ENCODE measurements at places on chromosomes 4 and X.
A peak's percentile ranks its signal among the peaks of the same experiment; 100 is the strongest.

DNA sequence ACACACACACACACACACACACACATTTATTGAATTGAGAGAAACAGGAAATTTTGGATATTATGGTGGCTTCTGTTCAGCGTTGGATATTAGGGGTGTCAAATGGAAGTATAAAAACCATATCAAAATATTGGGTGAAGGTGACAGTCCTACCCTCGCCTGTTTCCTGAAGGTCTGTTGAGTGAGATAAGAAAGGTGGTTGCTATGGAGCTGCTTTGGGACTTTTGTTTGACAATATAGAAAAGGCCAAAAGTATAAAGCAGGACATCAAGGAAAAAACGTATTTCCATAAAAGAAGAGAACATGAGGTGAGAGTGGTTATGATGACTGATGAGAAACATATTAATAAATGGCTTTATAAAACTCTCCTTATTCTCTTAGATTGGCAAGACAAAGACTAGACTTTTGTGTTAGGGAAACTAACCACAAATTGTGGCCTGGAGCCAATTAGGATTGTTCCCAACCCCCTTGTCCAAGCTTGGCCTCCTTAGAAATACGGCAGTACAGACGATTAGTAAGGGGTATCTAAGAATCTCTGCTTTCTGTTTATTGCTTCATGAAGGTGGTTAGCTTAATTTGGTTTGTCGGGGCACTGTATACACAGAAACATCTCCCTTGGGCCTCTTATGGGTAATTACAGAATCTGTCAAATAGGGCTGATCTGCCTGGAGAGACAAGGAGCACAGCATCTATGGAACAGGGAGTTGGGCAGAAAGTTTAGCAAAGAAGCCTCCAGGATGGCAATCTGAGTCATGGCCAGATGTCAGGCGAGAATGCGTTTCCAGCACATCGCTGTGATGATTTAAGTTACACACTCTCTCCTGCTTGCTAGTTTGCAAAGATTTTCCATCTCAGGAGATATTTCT is 198.0 kb downstream of the CBR4 start:
- no peak for DNase-seq

- no peak for DNase-seq
Measured at GRCh38 chr4:23441530-23442069, 448.2 kb downstream of the PPARGC1A start.

DNA sequence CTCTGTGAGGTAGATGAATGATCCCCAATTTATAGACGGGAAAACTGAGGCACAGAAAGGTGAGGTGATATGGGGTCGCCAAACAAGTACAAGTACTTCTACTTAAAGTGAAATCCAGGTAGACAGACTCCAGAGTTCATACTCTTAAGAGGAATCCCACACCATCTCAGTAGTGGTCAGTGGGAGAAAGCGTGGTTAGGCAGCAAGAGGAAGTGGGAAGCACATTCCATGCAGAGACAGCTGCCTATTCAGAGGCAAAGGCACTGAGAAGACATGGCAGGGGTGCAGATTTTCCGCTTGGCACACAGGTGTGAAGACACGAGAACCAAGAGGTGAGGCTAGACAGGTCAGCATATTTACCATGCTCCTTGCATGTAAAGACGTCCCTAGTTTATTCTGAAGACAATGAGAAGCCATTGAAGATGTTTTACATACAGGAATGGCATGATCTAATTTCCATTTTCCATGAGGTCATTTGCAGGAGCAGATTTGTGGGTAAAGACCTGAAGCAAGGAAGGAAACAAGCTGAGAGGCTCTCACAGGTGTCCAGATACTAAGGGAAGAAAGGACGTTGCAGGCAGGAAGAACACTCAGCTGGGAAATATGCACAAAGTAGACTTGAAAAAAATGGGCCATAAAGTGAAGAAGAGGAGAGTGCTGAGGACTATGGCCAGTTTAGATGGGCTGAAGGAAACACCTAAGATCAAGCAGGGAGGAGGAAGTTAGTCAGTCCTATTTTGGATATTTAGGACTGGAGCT is 17.3 kb upstream of the CLNK start:
- DNase-seq: no peak

- DNase-seq: no peak
Measured at GRCh38 chrX:102883491-102883890, 53.6 kb upstream of the RAB40AL start.

- no peak for DNase-seq
Measured at GRCh38 chr4:138181287-138181686, 60.9 kb downstream of the SLC7A11 start.

DNA sequence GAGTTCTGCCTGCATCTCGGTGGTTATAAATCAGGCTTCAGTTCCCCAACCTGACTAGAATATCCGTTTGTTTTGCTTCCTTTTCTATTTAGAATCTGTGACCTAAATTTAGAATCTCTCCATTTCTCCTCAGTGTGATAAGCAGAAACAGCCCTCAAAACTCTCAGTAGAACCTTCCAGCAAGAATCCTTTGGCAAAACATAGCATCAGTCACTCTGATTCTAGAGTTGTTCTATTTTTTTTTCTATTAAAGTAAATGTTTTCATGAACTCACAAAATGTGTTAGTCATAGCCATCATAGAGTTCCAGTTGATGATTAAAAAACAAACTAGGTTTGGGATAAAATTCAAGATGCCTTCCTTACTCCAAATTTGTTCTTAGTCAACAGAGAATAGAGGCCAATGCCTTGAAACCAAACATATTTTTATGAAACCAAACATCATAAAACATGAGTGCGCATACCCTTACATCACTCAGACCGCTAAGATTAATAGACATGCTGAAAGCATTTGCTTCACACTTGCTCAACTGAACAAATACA is 13.2 kb upstream of the C1QTNF7 start:
- DNase-seq: no peak

- DNase-seq: no peak
Measured at GRCh38 chr4:19735012-19735411, 516.7 kb upstream of the SLIT2 start.

DNA sequence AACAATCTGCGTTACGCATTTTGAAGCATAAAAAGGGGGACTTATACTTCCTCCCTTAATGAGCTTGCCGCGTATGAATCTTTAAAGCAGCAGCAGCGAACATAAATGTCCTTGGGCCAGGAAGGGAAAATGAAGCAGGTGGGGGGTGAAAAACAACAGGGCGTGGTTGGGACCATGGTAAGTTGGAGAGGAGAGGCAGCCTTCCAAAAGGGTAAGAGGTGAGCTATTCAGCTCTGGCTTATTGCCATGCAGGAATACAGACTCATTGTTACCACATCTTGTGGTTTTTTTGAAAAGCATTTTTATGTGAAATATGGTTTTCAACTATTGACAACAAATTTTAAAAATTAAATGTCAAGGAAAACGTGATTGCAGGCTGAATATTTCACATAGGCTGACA is 710.7 kb upstream of the FAM241A start:
- no peak for DNase-seq

DNA sequence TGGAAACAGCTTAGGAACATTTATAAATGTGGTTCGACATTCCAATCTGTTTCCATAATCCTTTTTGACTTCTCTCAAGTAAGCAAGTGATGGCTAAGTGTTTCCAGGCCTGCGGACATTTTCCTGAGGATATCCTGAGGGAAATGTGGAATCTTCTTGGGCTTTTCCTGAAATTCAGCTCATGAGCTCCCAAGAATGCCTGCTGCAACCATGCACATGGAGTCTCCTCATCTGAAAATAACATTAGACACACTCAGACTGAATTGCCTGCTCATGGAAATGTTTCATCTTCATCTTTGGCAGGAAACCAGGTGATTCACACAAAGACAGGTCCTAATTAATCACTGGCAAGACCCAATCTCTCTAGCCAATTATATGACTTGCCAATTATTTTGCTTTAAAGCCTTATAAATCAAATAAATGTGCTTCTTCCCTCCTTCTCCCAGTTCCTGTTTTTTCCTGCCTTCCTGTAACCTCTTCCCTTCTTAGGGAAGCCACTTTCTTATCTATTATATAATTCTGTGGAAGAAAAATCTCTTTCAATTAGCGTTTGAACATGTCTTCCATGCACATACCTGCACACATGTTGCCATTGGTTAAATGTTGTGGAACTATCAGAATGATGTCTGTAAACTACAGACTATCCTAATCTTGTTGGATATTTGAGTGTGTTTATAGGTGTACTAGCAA is 104.6 kb upstream of the MXRA5 start:
- no peak for DNase-seq

GRCh38 chrX:136268051-136269048 is 17.1 kb upstream of the MAP7D3 start:
- no peak for DNase-seq

DNA sequence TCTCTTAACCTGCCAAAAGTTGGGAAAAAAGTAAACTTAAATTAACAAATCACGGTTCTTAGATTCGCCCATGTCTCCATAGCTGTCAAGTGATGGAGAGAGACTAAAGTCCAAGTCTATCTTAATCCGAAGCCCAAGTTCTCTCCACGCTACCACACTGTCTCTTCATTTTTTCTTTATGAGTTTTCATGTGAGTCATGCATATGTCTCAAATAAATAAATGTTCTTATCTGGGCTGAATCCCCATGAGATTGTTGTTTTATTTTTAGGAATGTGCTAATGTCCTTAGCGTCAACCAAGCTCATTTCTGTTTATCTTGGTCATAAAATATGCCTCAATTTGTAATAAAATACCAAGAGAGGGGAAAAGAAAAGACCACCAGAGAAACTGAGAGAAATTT is 169.3 kb downstream of the RCHY1 start:
- DNase-seq: no peak

DNA sequence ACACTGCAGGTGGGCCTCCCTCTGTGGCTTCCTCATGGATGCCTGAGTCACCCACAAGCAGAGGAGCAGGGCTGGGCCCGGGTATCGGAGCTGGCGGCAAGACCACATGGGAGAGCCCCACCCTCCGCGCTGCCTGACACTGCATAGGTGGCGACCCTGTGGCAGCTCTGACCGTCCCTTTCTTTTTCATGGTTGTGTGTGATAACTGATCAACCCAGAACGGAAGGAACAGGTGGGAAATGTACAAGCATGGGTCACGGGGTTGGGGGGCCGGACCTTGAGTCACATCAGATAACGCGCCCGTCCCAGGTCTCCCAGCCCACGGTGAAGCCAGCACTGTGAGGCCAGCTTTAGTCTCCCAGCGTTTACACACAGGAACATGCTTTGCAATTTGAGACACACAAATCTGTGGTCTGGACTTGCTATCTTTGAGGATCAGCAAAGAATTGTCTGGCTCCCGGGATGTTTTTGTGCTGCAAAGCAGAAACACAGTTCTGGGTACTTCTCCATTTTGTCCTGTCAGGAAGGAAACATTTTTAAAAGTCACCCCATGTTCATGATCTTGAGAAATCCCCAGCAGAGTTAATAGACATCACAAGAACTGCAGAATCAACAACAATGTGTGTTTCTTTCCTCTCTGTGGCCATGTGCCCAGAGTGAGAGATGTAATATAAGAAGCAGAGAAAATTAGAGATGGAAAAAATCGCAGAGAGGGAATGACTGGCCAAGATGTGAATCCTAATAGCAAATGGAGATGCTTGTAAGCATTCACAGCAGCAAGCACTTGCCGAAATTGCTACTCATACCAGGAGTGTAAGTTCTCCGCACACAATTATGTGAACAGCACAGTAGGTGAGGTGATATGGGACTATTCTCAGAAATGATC is 70.1 kb upstream of the CBR4 start:
- DNase-seq: no peak

- no peak for DNase-seq
Measured at GRCh38 chr4:137345597-137345996, 186.7 kb downstream of the PCDH18 start.

DNA sequence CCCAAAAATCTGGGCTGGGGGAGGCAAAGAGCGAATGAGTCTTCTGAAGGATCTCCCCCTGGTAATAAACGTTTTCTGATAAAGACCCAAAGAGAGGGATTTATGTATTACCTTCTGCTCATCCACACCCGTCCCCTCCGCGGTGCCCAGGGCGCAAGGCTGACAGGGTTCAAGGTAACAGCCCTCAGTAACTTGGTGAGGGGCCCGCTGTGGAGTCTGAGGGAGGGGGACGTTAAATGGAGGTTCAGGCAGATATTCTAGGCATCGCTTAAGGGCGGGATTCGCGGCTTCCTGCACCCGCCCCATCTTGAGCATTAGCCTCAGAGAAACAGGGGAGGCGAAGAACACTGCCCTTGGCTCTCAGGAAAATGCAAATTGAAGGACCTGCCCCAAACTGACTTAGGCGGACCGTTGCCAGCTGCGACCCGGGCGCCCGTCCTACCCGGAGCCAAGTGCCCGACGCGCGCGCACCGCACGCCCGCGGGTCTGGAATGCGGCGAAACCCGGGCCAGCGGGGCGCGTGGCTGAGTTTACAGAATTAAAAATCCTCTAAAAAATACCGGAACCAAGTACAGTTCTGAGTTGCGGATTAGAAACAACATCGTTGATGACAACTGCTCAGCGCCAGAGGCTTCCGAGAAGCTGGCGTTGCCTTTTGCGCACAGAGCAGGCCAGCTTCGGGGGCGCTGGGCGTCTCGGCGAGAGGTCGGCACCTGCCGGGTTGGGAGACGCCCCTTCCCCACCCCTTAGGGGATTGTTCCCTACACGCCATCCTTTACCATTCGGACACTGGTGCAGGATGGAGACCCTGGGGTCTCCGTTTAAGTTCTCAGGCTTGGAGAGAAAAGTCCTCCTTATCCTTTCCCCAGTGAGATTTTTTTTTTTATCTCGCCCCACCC is 2.8 kb downstream of the HELT start:
- DNase-seq: peak; percentile 9

- DNase-seq: no peak
Measured at GRCh38 chr4:137659431-137659830, 127.1 kb upstream of the PCDH18 start.

GRCh38 chr4:171561419-171561818 is 251.8 kb upstream of the GALNTL6 start:
- no peak for DNase-seq

- DNase-seq: no peak
Measured at GRCh38 chrX:100830143-100830542, 10.0 kb downstream of the CSTF2 start.

- peak; percentile 10 for DNase-seq
Measured at GRCh38 chr4:118076958-118077766, 42.9 kb downstream of the NDST3 start.

DNA sequence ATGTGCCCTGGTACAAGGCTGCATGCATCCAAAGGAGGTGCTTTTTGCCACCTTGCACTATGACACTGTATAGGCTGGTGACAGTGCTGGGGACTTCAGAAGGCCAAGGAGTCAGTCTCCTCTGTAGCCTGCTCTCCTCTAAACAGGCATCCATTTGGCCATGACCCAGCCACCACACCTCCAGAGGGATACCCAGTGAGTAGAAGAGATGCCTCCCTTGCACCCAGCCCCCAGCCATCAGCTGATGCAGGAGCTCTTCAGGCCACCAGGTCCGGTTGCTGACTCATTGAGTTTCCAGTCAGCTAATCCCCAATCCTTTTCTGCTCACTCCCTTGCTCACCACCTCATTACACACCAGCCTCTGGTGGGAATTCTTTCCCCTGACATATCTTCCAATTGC is 99.8 kb downstream of the PJA1 start:
- no peak for DNase-seq

DNA sequence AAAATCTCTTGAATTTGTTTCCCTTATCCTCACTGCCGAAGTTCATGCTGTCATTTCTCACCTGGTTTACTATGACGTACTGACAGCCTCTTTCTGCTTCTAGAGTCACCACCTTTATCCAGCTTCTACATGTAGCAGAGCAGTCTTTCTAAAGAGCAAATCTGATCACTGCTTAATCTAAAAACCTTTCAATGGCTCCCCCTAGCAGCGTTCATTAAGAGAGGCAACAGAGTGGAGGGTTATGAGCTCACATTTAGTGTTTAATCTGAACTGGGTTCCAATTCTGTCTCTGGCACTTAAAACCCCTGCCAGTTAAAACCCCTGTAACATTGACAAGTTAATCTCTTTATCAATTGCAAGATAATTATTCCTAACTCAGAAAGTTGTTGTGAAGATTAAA is 4.4 kb downstream of the RBPJ start:
- DNase-seq: peak; percentile 39

- DNase-seq: no peak
Measured at GRCh38 chrX:69177511-69178162, 12.4 kb upstream of the PJA1 start.
